Stimulated activated naive CD4-positive, alpha-beta T cell (primary cell): ENCODE measurements at places on chromosomes 6 and 20.

GRCh38 chr6:84222426-84222825 is 5.0 kb downstream of the CEP162 start:
- DNase-seq = no peak

DNA sequence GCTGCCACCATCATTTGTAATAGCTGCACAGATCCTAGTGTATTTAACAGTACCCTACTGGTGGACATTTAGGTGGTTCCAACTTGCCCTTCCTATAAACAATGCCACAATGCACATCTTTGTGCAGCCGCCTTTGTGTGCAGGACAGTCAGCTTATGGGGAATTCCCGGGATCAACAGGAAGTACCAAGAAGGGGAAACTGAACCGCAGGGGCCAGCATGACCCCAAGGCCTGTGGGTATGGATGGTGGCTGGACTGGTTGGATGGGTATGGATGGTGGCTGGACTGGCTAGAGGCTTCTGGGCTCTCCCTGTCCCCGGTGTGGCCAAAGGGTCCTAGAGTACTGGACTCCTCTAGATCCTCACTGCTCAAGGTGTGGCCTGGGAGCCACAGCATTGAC is 46.7 kb downstream of the CEBPB start:
- no peak for DNase-seq

DNA sequence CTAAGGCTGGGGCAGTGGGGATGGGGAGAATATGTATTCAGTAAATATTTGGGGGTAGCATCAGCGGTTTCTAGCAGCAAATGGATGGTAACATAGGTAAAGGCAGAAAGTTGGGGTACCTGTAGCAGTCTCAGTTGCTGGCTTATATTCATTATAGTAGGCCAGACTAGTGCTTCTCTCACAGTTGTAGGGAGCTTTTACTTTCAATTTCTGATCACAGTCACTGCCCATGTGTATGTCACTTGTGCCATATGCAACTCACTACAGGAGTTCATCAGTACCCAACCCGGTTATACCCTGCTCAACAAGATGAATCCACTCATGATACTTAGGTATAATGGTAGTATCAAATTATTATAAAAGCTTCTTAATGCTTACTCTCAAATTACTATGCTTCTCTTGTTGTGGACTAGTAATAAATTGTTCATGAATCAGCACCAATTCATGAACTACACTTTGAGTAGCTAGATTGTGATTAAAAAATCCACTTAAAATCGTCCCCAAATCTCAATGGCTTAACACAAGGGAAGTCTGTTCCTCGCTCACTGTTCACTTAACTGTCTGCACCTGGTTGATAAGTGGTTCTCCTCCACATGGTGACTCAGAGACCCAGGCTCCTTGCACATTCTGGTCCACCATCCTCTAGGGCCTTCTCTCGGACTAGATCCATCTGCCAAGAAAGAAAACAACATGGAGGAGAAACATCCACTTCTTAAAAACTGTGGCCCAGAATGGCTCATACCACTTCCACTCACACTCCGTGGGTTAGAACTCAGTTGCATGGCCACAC is 31.3 kb upstream of the MYLIP start:
- DNase-seq = no peak

GRCh38 chr6:74606582-74607071 is 599.2 kb downstream of the COL12A1 start:
- no peak for DNase-seq

GRCh38 chr20:402898-403581 is 5.1 kb upstream of the RBCK1 start:
- no peak for DNase-seq

- no peak for DNase-seq
Measured at GRCh38 chr6:67642582-67642981, 992.5 kb upstream of the ADGRB3 start.

- no peak for DNase-seq
Measured at GRCh38 chr6:56708810-56709597, 66.3 kb upstream of the DST start.
